HAP-1 (cell line): ENCODE measurements at places on chromosomes 11 and 22.

- DNase-seq, result no peak
Measured at GRCh38 chr11:108025387-108026080, 16.8 kb downstream of the CUL5 start.

GRCh38 chr22:24996420-24996952 is 44.0 kb downstream of the KIAA1671 start:
- peak; percentile 96 for DNase-seq

- no peak for DNase-seq
Measured at GRCh38 chr22:29184849-29185490, 20.7 kb upstream of the EMID1 start.

- peak; percentile 64 for DNase-seq
Measured at GRCh38 chr11:65452806-65453490, 30.4 kb downstream of the NEAT1 start.

DNA sequence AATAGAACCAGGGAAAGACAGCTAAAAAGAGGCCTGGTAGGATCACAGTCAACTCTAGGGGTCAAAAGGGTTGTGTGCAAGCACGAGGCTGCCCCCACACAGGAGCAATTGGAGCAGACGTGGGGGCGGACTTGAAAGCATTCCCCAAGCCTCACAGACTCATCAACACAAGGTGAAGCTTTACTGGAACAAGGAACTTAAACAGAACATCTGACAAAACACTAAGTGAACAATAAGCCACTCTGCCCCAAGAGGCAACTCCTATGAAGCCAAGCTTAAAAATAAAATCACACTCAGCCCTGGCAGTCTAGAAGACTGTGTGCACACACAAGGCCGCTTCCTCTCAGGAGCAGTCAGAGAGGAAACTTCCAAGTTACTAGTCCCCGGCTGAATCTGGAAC is 32.2 kb upstream of the TEAD1 start:
- DNase-seq, result no peak

- DNase-seq, result no peak
Measured at GRCh38 chr11:107331728-107332127, 125.9 kb downstream of the CWF19L2 start.

GRCh38 chr22:50184004-50184901 is 1.5 kb upstream of the TRABD start:
- no peak for DNase-seq

GRCh38 chr11:68137833-68138232 is 16.6 kb upstream of the CHKA start:
- DNase-seq, result no peak

DNA sequence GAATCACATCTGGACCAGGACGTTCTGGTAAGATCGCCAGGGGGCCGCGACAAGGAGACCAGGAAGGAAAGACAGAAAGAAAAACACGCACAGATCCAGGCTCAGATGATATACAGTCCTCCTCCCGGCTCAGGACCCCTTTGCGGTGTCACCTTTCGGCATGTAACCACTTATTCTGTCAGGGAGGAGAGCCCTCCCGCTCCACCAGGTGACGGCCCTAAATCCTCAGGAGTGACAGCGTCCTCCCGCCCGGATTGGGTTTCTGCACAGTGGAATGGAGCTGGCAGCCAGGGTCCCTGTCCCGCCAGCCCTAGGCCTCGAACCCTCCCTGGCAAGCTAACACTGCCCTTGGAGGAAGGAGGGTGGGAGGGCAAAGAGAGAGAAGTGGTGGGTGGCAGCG is 24.3 kb upstream of the KCNQ1OT1 start:
- no peak for DNase-seq
